Naive thymus-derived CD4-positive, alpha-beta T cell (primary cell): ENCODE measurements at places on chromosomes 12 and 14. TPM values are rescaled to one million over a fixed set of nuclear protein-coding genes. Genes with fewer than 3 reads are reported as not detected.

GRCh38 chr12:116597886-116598285, 38.7 kb downstream of the MAP1LC3B2 start:
- DNase-seq, result no peak

The FAIM2 gene
- not detected for total RNA-seq

The RNASE7 gene
- total RNA-seq, result not detected

GRCh38 chr14:52356025-52356424, 41.9 kb downstream of the PTGER2 start:
- DNase-seq, result no peak

- no peak for DNase-seq
These were observed 88.5 kb downstream of the TSPAN8 start for GRCh38 chr12:71069311-71069710.

- no peak for DNase-seq
These were observed 39.0 kb downstream of the CKB start for GRCh38 chr14:103483600-103483999.

DNA sequence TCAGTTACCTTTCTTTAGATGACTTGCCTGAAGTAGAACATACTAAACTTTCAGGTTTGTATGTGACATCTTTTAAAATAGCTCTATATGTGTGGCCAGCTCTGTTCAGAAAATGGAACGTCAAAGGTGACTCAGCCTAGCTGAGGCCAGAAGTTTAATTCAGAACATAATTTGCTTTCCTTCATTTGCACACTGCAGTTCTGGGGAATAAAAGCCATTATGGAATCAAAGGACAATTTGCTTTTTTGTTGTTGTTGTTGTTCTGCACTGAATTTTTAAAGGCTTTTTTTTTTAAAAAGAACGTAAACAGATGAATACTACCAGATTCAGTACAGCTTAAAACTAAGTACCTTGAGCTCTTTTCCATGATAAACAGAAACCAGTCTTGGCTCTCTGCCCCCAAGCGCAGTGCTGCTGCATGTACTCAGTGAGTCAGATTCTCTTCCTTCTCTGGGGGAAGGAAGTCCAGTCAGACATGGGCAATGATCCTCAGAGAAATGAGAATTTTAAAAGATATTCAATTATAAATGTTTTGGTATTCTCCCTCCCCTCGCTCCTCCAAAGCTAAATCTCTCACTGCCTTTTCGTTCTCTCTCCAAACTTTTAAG, 644.2 kb downstream of the NOVA1 start:
- DNase-seq, result no peak

The ANO4 gene
- total RNA-seq, result not detected in 2 replicates

- no peak for DNase-seq
These were observed 68.0 kb downstream of the KIF26A start for GRCh38 chr14:104206281-104206904.

The A2M gene
- not detected for total RNA-seq

DNA sequence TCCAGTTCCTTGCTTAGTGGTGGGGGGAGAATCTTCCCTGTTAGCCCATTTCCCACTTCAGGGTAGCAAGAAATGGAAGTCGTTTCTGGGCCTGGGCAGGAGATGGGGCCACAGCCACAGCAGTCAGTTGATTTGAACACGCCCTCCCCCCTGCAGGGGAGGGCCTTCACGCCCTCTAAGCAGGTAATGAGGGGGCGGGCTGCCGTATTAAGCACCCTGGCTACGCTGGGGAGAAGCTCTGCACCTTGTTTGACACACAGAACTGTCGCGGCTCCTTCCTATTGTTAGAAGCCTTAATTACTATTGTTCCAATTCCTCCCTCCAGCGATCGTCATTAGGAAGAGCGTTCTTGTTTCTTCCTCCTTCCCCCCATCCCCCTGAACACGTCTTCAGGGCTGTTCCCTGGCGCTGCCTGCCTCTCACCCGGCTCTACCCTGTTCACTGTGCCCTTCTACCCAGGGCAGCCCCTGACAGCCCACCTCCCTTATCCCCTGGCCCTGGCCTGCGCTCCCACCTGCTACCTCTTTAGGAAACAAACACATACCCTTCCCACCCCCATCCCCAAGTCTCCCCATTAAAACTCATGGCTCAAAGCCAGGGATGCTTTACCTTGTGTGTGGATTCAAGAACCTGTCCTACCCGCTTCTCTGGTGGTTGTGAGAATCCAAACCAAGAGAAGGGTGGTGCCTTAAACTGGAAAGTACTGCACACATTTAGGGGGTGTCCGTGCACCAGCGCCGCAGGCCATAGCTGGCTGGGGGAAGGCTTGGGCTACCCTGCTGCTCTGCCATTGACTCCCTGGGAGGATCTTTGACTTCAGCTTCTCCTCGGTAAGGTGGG, 137.6 kb downstream of the TSPAN9 start:
- DNase-seq, result no peak

The KRT72 gene
- 149 TPM for total RNA-seq

GRCh38 chr12:85825746-85826145, 10.5 kb downstream of the RASSF9 start:
- DNase-seq, result no peak

The NEUROD4 gene
- not detected for total RNA-seq

GRCh38 chr12:91989143-91989542, 156.5 kb downstream of the BTG1 start:
- no peak for DNase-seq

The AQP2 gene
- not detected for total RNA-seq

DNA sequence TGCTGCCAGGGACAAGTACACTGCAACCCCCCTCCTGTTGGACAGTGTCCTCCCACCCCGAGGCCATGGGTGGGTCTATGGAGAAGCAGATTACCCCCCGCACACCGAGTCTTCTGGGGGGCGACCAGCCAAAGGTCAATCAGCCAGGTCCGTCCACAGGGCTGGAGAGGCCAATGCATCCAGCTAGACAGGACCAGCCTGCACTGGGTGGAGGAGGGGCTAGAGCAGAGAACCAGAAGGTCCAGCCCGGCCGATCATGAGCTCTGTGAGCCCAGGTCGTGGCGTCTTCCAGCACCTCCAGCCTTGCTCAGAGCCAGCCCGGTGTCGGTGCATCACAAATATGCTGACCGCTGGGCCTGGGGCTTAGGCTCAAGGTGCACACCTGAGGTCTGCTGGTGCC, 8.2 kb upstream of the ADSS1 start:
- DNase-seq, result no peak

DNA sequence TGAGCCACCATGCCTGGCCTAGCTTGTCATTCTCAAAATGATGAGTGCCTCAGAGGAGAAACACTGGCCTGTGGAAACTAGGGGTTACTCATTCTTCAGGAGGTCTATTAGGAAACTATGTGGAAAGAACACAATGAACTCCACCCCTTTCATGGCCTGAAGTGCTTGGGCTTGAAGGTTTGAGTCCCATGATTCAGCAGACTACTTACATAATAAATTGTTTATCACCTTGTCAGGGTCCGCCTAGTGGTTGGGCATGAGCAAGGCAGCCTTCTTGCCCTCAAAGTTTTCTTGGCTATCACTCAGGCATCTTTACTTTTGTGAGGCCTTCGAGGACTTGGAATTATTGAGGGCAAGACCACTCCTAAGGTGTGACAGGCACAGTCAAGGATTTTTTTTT, 251.2 kb downstream of the ACSS3 start:
- no peak for DNase-seq

DNA sequence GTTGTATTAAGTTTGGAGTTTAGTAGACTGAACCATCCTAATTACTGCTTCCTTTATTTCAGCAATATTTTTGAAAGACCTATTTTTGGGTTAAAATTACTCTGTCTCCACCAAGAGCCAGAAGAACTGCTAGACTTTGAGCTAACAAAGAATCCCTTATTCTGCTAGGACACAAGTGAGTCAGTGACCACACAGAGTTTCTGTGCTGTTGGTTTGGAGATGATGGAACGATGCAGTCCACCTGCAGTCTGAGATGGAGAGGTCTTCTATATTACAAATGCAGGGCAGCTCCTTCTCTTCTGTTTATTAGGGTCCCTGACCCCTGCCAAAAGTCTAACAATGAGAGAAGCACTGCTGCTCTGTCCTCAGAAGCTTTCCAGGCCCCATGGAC, 6.7 kb upstream of the STXBP6 start:
- no peak for DNase-seq

- no peak for DNase-seq
These were observed 53.8 kb downstream of the SETD3 start for GRCh38 chr14:99426813-99427346.

The SYNDIG1L gene
- total RNA-seq, result not detected in 2 replicates

The EDDM3A gene
- not detected for total RNA-seq

- DNase-seq, result no peak
These were observed 21.3 kb downstream of the DTX1 start for GRCh38 chr12:113077859-113078255.

GRCh38 chr12:29730481-29730880, 53.3 kb downstream of the TMTC1 start:
- DNase-seq, result no peak

GRCh38 chr12:47272412-47273190, 192.8 kb upstream of the AMIGO2 start:
- no peak for DNase-seq

DNA sequence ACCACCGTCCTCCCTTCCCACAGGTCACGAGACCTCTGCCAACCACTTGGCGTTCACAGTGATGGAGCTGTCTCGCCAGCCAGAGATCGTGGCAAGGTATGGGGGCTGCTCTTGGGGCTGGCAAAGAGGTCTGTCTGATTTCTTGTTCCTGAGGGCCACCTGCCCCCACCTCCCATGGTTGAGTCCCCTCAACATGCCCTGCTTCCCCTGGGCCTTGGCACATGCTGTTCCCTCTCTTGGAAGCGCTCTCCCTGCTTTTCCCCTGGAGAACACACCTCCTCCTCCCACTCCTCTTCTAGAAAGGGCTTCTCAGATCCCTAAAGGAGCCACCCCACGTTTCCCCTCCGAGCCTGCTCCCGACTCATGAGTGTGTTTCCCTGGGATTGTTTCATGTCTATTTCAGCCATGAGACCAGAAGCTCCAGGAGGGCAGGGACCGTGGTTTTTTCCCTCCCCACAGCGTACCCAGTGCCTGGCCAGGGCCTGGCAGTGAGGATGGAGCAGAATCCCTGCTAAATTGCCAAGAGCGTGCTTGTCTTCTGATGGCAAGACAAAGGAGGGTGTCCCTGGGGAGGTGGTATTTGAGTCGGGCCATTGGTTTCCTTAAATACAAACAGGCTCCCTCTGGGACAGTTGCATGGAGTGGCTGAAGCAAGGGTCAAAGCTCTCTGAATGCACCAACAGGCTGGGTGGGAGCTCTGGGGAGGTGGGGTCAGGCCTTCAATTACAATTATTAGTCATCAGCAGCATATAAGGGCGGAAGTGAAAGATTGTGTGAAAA, 34.1 kb downstream of the CYP46A1 start:
- DNase-seq, result no peak

DNA sequence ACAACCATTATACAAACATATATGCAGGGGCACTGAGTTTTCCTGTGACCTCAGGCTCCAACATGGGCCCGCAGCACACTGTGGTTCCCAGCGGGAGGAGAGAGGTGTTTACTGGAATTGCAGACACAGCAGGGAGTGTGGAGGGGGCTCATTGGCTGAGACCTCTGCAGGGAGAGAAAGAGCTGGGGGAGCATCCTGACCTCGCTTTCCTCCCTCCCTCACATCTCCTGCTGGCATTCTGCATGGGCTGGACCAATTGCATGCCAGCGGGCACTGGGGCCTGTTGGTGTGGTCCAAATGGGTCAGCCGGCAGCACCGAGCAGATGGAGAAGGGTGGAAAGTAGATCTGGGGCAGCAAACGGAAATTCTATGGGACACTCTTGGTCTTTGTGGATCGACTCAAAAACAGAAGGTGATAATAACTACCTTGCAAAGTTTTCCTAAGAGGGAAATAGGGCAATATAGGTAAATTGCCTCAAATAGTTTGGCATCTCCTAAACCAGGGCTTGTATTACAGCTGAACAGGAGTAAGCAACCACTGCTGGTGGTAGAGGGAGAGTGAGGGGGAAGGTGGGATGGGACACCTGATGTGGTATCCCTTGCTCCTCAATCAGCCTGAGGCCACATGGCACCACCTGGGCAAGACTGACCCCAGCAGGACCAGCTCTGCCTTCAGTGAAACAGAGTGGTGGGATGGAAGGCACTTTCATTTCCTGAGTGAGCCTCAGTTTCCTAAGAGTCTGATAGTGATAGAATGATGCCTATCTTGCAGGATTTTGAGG, 86.9 kb downstream of the NTF3 start:
- no peak for DNase-seq

The ZFHX2 gene
- total RNA-seq, result 0.45 TPM

The OTUB2 gene
- 0.11 TPM for total RNA-seq

The KCNA1 gene
- not detected for total RNA-seq

- no peak for DNase-seq
These were observed 85.6 kb downstream of the GLT1D1 start for GRCh38 chr12:128938886-128939285.

The BLOC1S1 gene
- total RNA-seq, result 37.6 TPM

DNA sequence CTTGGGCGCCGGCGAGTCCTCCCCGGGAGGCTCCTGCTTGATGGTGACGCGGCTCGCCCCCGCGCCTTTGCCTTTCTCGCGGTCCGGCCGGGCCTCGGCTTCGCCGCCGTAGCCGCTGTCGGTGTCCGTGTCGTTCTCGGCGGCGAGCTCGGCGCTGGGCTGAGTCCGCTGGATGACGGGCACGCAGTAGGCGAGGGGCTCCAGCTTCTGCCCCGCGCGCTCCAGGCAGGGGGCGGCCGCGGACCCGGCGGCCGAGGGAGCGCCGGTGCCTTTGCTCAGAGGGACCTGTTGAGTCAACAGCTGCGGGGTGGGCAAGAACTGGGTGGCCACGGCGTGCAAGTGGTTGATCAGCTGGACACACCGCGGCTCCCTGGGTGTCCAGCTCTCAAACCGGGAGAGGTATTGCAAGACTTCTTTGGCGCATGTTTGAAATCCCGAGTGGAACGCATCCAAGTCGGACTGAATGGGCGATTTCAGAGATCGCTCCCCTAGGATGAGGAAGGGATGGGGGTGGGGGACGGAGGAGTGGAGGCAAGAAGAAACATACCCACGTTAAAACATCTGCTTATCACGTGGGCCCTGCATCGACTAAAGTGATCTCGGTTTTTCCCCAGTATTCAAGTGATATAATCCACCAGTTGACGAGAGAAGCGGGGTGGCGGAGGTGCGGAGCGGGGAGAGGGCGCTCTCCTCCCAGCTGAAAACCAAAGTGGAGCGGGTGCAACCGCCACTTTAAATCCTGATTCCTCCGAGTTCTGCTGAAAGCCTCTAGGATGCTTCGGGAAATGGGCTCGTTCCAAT, 2.0 kb downstream of the BHLHE41 start:
- peak; percentile 40 for DNase-seq

DNA sequence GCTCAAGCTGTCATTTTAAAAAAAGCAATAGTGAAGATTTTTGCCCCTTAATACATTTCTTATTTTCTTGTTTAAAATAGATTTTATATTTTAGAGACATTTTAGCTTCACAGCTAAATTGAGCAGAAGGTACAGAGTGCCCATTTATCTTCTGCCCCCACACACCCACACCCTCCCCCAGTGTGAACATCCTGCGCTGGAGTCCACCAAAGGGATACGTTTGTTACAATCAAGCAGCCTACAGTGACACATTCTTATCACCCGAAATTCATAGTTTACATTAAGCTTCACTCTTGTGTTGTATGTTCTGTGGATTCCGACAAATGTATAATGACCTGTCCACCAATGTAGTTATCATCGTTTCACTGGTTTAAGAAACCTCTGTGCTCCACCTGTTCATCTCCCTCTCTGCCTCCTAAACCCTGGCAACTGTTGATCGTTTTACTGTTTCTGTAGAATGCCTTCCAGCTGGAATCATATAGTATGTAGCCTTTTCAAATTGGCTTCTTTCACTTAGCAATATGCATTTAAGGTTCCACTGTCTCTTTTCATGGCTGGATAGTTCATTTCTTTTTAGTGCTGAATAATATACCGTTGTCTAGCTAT, 91.0 kb upstream of the TRAF3 start:
- no peak for DNase-seq

The REM2 gene
- 6.2 TPM for total RNA-seq

The LMO3 gene
- not detected for total RNA-seq
